AG04449 (cell line): ENCODE measurements at places on chromosomes 3 and 15.
A peak's percentile ranks its signal among the peaks of the same experiment; 100 is the strongest.

- no peak for DNase-seq
These were observed 267.4 kb downstream of the ABHD5 start for GRCh38 chr3:43958005-43958770.

DNA sequence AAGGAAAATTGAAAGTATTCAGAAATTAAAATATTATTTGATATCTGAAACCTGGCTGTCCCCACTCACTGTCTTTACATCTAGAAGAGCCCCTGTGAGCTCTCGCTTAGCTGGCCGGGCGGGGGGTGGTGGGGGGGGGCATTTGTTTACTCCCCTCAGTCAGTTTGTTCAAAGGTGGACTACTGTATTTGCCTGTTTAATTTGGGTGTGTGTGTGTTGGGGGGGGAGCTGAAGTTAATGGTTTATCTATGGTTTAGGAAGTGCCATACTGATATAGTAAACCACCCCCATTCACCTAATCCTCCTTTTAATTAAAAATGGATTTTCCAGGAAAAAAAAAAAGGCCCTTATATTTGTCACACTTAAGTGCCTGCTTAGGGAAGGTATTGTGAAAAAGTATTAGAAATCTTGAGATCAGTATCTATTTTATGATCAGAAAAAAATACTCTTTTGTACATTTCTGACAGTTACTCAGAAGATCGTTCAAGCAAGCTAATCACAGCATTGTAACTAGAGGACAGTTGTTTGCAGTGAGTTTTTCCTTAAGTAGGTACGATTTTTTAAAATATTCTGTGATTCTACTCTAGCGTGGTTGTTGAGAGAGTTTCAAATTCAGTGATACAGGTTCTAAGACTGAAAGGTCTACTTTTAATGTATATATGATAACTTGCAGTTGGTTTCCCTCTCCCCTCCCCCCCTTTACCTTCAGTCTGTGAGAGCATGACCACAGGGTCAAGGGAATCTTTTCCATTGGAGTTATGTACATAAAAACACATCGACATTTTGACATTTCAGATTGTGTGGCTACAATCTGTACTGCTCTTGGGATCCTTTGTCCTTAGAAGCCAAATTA, 8.5 kb downstream of the NR2F2 start:
- no peak for DNase-seq

- peak; percentile 46 for DNase-seq
These were observed 113.8 kb downstream of the AKAP13 start for GRCh38 chr15:85494048-85494777.

DNA sequence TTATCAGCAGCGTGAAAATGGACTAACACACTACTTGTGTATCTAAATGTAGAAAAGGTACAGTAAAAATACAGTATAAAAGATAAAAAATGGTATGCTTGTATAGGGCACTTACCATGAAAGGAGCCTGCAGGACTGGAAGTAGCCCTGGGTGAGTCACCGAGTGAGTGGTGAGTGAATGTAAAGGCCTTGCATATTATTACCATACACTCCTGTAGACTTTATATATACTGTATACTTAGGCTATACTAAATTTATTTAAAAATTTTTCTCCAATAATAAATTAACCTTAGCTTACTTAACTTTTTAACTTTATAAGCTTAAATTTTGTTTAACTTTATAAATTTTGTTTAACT, 67.2 kb upstream of the TSPAN3 start:
- DNase-seq: no peak

DNA sequence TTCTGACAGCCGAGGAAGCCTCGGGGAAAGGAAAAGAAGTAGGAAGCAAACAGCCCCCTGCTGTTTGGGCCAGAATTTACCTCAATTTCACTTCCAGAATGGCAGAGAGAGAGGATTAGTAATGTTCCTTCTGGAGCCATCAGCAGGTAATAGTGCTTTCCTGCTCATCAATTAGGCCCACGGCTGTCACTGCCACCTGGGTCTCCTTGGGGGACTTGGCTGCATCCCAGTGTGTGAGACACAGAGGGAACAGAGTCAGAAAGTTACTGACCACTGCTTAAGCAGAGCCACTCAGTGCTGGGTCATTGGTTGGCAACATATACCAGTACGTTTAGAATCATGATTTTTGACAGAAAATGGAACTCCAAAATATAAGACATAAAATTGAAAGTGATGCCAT, 397.0 kb downstream of the EPHA3 start:
- DNase-seq: no peak

DNA sequence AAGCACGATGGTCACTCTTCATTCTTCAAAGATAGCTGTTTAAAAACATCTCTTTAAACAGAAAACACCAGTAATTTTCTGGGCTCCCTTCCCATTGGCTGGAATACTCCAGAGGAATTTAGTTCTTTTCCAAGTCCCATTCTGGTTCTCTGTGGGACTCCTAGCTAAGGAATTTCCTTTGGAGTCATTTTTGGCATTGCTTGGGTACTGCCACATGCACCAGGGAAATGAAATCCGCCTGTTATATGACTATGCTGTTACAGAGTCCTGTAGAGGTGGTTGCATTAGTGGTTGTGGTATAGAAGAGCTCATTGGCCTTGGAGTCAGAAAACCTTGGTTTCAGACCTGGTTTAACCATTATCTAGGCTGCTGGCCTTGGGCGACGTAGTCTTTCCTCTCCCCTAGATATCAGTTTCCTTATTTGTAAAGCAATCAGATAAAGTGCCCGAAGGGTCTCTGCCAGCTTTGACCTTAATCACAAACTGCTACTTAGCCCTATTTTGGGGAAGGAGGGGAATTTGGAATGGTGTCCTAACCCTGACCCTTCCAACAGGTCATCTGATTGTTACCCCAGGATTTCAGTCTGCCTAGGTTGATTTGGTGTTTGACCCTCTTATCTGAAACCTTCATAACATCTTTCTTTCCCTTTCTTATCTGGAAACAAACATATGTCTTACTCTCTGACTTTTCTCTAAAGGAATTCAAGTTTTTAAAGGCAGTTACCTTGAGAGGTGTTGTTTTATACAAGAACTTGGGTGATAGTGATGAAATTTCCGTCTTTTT, 13.4 kb downstream of the RTP1 start:
- peak; percentile 45 for DNase-seq

DNA sequence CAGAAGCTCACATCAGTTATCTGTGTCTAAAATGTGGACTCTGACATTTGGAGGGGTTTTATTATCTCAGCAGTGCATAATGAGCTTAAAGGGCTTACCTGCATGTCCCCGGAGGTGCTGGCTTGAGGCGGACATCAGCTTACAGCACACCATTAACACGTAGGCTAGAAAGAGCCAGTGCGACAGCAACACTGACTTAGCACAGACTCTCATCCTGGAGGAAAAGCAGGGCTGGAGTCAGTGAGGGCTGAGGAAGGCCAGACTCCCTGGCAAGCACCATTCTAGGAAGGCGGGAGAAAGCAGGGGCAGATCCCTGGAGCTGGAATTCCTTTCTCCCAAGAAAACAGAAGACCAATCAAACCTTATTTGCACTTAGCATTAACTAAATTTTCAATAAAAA, 51.7 kb downstream of the TAFA4 start:
- no peak for DNase-seq

DNA sequence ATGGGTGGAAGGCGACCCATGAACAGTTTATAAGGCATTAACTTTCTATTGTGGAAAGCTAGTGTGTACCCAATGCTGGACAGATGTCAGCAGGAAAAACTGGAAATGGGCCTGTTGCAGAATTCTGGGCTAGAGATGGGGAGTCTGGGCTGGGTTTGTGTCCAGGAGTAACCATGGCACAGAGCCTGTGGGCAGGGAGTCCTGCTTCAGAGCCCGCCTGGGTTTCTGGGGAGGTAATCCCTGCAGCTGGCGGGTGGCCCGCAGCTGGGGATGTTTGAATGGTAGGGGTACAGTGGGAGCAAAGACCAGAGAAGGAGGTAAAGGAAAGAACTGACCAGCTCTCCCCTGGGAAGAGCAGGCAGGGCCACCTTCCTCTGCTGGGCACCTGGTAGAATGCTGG, 25.7 kb downstream of the ACAA1 start:
- no peak for DNase-seq

GRCh38 chr3:16893618-16894200, 9.0 kb downstream of the PLCL2 start:
- DNase-seq: no peak

DNA sequence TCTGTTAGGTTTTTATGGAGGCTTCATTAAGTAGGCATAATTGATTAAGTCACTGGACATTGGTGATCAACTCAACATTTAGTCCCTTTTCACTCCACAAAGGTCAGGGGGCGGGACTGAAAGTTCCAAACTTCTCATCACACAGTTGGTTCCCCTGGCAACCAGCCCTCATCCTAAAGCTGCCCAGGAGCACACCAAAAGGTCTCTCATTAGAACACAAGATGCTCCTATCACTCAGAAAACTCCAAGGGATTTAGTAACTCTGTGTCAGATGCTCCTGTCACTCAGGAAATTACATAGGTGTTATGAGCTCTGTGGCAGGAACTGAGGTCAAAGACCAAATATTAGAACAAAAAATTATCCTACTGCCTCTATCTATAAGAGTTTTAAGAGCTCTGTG, 321.5 kb downstream of the OTOL1 start:
- no peak for DNase-seq

DNA sequence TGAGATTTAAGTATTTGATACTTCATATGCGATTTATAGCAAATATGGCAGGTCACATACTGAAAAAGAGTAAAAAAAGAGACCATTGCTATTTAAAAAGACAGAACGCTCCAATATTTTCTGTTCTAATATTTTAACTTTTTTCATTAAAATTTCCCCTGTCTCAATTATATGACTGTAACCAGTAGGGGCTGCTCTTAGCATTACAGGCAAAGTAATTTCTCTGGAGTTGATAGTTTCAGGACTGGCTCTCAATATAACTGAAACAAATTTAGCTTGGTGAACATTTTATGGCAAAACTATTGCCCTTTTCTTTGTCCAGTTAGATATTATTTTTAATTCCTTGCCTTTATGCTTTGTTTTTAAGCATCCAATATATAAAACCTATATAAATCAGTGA, 286.3 kb upstream of the ROBO2 start:
- no peak for DNase-seq

DNA sequence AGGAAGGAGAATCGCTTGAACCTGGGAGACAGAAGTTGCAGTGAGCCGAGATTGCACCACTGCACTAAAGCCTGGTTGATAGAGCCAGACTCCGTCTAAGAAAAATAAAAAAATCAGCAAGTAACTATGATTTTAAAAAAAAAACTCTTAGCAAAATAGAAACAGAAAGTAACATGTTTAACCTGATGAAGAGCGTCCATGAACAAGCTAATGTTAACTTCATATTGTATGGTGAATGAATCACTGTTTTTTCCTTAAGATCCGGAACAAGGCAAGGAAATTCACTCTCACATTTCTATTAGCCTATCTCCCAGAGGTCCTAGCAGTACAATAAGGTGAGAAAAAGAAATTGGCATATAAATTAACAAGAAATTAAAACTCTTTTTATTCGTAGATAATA, 69.0 kb downstream of the RFX7 start:
- DNase-seq: no peak

DNA sequence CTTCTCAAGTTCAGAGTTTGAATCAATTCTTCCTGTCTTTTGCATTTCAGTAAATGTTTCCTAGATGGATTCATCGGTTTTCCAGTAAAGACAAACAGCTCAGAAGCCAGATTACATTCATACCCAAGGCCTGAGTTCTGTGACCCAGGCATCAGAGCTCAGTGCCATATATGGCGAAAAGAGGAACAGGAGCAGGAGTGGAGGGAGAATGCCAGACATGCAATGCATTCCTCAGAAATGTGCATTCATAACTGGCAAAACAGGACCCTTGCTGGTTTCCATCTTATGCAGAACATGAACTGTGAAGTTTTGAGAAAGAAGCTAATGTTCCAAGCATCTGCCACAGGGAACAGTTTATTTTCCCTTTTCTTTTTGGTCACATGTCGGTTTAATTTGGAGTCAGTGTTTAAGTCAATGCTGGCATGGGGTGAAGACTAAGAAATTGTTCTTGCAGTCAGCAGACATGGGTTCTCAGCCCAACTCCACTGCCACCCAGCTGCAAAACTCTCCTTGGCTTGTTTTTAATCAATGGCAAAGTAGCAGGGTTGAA, 116.5 kb downstream of the LPP start:
- peak; percentile 95 for DNase-seq

DNA sequence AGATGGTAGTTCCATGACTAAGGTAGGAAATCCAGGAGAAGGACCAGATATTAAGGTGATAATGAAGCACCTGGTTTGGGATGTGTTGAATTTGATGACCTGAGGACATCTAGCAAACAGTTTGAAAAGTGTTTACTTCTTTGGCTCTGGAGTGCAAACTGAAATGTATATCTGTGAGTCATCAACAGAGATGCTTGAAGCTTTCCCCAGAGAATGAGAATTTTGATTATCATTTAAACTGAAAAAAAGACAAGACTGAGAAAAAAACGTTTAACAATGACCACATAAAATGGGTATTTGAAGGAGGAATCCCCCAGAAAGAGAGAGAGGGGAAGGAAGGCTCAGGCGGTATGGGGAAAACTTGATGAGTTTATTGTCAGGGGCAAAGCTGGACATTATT, 20.7 kb upstream of the GSK3B start:
- DNase-seq: no peak

DNA sequence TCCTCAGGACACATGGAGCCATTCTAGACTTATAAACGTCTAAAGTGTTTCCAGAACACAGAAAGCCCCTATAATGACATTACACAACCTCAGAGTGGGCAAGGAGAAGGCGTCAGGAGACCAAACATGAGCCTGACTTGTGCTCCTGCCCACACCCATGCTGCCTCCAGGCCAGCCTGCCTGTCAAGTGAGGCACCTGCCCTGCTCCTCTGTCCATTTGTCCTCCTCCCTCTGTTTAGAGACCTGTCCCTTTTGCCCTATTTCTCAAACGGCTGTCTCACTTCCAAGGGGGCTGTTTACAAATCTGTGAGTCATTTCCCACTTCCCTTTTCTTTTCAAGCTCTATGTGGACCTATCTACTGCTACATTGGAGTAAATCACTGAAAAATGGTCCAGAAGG, 21.0 kb downstream of the ZDHHC3 start:
- DNase-seq: no peak

- DNase-seq: peak; percentile 77
These were observed 219.3 kb upstream of the COL8A1 start for GRCh38 chr3:99419116-99419515.

DNA sequence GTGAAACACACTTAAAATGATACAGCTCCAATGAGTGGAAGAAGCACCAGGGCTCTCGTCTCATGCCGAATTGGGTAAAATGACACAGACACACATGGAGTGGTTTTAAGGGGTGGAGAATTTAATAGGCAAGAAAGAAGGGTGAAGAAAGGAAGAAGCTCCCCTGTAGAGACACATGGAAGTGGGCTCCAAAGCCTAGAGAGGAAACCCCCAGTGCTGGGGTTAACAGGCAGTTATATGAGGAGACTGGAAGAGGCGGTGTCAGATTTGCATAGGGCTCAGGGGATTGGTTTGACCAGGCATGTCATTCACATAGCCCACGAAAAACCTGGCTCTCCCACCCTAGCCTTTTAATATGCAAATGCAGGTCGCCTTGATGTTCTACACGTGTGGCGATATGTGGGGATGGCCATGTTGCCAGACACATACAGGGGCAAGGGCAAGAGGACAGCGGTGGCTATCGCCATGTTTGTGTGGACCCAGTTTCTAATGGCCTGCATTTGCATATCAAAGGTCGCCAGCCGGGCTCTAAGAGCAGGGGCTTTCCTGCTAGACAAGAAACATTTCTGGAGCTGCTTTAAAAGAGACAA, 1.9 kb upstream of the DPH6 start:
- DNase-seq: no peak
